ENCODE measurements at places on chromosomes 3 and 15.

GRCh38 chr15:73227433-73228056 lies 141.2 kb downstream of the HCN4 start:
- DNase-seq, result no peak

GRCh38 chr15:40054855-40055575 lies 16.0 kb upstream of the SRP14 start:
- DNase-seq, result no peak

DNA sequence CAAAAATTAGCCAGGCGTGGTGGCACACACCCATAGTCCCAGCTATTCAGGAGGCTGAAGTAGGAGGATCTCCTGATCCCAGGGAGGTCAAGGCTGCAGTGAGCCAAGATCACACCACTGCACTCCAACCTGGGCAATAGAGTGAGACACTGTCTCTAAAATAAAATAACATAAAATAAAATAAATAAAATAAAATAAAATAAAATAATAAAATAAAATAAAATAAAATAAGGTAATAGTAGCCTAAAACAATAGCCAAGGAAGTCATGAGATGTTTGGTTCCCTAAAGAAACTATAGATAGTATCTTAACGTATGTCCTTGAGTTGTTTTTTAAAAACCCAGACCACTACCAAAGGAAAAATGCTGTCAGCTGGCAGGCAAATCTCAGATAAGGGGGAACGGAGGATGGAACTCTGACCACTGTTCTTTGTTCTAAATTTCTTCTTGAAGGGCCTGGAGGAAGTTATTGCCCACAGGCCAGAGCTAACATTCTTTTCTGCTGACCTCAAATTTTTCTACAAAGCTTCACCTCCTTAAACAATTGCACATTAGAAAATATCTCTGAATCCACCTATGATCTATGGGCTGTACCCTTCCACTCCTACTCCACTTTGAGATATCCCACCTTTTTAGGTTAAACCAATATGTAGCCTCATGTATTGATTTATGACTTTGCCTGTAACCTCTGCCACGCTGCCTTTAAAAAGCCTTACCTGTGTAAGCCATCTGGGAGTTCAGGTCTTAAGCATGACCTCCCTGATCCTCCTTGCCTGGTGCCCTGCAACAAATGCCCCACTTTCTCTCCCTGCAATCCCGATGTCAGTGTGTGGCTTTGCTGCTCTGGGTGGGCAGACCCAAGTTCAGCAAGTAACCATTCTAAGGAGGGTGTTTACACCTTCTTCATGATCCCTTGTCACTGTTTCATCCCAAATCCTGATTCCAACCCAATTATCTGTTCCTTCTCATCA lies 126.2 kb upstream of the BHLHE40 start:
- DNase-seq, result no peak

GRCh38 chr15:80693682-80694610 lies 1.2 kb upstream of the ABHD17C start:
- DNase-seq, result no peak

- DNase-seq, result no peak
These were observed 64.4 kb upstream of the ETV5 start for GRCh38 chr3:186173224-186173815.

DNA sequence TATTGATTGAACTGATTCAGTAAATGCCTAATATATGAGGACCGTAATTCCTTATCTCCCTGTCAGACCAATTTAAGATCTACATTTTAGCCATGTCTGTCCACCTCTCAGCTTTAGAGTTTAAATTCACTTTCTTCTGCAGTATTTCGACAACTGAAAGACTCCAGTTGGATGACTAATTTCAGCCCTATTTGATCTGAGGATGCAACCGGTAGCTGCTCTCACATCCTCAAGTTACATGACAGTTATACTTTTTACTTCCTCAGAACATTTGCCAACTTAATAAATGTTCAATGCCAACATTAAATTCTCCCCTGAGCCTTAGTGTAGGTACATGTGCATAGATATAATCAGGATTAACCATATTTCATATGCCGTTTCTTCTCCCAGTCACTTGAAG lies 2.5 kb upstream of the HHLA2 start:
- DNase-seq, result no peak

GRCh38 chr15:29596266-29596665 lies 226.0 kb downstream of the TJP1 start:
- DNase-seq, result no peak

- no peak for DNase-seq
These were observed 13.6 kb upstream of the GATM start for GRCh38 chr15:45391746-45392583.

DNA sequence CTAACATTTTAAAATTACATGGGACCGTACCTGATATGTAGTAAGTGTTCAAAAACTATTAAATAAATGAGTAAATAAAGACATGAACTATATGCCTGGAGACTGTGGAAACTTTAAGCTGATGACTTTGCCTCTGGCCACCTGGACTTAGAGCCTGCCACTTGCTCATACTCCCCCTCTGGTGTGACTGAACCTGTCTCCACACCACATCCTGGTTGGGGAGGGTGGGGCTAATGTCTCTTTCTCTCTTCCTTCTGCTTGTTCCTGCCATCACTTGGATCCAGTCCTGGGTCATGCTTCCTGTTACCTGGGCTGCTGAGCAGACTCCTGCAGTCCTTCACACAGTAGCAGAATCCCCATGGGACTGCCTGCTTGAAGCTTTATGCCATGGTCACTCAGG lies 8.2 kb upstream of the TMEM158 start:
- DNase-seq, result no peak

DNA sequence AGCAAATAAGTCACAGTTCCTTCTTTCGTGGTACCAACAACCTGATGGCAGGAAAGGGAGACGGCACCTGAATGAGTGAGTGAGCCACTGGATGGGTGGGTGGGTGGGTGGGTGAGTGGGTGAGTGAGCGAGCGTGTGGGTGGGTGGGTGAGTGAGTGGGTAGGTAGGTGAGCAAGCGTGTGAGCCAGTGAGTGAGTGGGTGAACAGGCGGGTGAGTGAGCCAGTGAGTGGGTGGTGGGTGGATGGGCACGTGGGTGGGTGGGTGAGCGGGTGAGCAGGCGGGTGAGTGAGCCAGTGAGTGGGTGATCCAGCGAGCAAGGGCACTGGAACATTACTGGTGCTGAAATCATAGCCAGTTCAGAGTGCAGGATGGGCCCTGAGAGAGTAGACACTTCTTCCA lies 152.8 kb downstream of the MEGF11 start:
- no peak for DNase-seq

Data from stimulated activated CD8-positive, alpha-beta memory T cell treated with anti-CD3 and anti-CD28 coated beads, Interleukin-4, amount 100 ng/mL, for 1 hour (primary cell).